ENCODE measurements at places on chromosomes 1 and 21.

DNA sequence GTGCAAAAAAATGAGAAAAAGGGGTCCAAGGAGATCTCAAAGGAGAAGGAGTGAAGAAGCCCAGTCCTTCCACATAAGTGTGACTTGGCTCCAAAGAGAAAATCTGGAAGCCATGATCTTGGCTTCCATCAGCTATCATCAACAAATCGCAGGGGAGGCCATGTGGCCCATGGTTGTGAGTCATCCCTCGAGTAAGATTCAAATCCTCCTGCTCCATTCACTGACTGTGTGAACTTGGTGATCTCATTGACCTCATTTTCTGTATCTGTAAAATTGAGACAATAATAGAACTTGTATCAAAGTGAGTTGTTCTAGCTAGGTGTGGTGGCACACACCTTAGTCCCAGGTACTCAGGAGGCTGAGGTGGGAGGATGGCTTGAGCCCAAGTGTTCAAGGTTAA, 79.1 kb upstream of the OLIG2 start:
- no peak for DNase-seq

DNA sequence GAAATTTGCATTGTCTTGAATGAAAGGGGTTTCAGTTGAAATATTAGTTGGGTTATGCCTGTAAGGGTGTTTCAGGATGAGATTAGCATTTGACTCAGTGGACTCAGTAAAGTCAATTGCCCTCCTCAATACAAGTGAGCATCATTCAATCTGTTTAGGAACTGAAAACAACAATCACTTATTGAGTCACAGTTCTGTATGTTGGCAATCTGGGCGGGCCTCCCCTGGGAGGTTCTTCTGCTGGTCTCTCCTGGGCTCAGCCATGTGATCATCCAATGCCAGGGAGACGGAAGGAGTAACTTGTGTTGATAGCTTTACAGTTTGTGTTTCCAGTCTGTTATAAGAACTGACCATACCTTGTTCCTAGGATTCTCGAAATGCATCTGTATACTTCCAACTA, 262.9 kb upstream of the RUNX1 start:
- no peak for DNase-seq

DNA sequence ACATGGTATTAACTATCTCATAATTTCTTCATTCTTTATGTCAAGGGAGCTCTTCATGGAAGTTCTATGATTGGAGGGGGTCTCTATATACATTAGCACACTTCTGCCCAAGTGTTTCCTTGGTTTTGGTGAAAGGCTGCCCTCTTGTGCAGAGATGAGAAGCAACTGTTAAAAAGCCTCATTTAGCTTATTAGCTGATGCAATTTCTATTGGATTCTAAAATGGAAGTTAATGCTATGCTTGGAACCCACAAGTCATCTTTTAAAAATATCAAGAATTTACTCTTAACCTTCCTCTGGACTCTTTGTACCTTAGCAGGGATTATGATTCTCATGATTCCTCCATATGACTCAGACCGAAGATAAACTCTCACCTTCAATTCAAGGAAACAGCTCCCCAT, 328.9 kb downstream of the PTBP2 start:
- DNase-seq: no peak

GRCh38 chr1:39258146-39258924, 53.8 kb downstream of the MACF1 start:
- peak; percentile 67 for DNase-seq

DNA sequence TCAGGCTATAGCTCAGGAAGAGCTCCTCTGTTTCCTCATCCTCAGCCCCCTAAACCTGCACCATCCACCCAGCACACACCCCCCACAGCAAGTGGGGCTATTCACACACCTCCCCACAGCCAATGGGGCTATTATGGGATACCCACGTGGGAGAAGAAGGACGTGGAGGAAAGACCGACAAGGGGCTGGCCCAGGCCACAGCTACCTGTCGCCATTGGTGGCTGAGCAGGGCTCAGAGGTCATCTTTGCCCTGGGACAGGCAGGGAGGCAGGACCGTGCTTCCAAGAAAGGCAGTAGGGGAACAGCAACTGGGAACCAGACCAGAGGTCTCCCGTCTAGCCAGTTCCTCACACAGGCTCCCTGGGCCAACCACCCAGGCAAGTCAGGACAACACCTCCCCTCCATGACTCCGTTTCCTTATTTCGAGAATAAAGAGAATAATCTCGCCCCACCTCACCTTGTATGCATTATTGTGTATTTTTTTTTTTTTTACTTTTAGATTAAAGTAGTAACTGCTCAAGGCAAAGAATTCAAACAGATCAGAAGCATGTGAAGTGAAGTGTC, 92.3 kb upstream of the TARDBP start:
- no peak for DNase-seq

DNA sequence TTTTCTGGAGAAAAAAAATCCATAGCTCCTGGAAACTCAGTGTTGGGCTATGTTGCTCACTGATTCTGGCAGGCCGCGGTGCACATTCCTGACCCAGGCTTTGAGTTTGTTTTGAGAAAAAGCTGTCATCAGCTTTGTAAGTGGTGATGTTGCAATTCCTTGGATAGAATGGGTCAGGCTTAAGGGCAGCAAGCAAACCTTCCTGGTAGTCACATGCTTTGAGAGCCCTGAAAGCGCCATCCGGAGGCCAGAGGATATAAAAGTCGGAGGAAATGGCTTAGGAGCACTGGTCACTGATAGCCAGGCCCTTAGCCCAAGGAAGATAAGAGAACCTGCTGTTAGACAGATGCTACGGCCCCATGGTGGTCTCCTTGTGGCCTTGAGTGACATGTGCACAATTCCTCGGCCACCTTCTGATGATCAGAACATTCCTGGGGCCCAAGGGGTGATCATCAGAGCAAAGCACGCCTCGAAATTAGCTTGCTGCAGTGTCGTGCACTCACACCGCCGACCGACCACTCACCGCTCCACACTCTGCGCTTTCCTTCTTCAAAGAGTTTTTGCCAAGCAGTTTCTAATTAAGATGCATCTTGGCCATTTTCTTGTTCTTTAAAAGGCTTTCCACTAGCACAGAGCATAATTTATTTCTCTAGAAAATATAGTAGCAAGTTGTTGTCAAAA, 78.6 kb downstream of the MAN1C1 start:
- no peak for DNase-seq

Measured in neural crest cell (in vitro differentiated cells).